ENCODE measurements at places on chromosomes 4 and X.

- DNase-seq: no peak
These were observed 98.8 kb downstream of the SCFD2 start for GRCh38 chr4:53267026-53267425.

DNA sequence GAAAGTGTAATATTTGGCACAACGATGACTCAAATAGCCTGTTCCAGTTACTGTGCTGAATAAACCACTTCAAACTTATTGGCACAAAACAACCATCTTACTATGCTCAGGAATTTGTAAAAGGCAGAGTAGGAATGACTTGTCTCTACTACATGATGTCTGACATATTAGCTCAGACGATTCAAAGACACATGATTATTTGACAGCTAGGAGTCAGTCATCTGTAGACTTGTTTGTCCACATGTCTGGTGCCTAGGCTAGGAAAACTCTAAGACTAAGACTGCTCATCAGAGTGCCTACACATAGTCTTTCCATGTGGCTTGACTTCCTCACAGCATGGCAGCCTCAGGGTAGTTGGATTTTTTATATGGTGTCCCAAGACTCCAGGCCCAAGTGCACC is 154.5 kb downstream of the FANCB start:
- DNase-seq: no peak

GRCh38 chr4:31343061-31343460 is 622.9 kb downstream of the PCDH7 start:
- no peak for DNase-seq

- DNase-seq: no peak
These were observed 254.0 kb downstream of the TMA16 start for GRCh38 chr4:163748449-163748848.

DNA sequence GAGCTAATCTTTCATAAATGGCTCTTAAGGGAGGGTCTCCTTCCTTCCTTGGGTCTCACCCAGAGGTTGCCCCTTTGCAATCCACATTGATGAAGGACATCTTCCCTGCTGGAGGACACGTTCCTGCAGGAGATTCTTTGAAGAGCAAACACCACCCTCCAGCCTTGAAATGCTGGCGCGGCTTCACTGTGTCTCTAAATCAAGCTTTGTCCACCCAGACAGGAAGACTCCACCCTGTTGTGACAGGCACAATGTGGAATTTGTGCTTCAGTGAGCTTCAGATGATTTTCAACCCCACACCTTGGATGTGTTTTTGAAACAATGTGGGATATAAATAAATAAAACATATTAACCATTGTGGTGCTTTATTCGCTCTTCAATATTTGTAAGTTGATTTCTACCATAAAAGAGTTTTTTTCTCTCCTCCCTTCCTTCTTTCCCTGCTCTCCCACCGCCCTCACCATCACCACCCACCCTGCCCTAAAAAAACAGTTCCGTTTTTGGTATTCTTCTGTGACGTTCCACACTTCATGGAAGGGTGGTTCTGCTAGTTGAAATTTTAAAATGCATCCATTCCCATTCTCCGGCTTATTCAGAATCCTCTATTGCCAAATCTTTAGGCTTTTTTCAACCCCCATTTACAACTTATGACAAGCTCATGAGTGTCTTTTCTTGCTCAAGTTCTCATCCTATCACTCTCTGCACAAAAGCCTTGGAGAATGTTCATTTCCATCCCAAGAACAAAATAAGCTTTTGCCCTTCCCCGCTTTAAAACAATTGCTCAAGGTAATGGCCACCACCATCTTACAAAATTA is 264.3 kb downstream of the RAPGEF2 start:
- no peak for DNase-seq

GRCh38 chr4:73109493-73109892 is 40.0 kb upstream of the COX18 start:
- DNase-seq: no peak

GRCh38 chr4:22504447-22504846 is 11.4 kb downstream of the ADGRA3 start:
- DNase-seq: no peak

GRCh38 chrX:74250574-74250973 is 53.4 kb upstream of the ZCCHC13 start:
- DNase-seq: no peak

DNA sequence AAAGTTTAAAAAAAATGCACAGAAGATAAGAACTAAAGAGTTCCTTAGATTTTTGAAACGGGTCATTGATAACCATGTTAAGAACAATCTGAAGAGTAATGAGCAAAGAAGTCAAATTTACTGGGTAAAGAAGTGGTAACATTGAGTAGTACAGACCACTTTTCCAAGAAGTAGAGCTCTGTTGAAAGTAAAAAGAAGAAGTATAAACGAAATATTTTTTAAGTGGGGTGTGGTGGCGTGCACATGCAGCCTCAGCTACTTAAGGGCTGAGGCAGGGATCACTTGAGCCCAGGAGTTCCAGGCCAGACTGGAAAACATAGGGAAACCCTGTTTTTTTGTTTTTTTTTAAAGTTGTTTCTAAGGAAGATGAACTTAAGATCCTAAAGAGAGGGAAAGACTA is 68.5 kb downstream of the UBA6 start:
- no peak for DNase-seq

GRCh38 chr4:122785099-122785498 is 41.5 kb upstream of the FGF2 start:
- no peak for DNase-seq

GRCh38 chr4:145887241-145887991 is 51.2 kb downstream of the ZNF827 start:
- DNase-seq: no peak

GRCh38 chrX:44733931-44734330 is 109.9 kb upstream of the DUSP21 start:
- DNase-seq: no peak

DNA sequence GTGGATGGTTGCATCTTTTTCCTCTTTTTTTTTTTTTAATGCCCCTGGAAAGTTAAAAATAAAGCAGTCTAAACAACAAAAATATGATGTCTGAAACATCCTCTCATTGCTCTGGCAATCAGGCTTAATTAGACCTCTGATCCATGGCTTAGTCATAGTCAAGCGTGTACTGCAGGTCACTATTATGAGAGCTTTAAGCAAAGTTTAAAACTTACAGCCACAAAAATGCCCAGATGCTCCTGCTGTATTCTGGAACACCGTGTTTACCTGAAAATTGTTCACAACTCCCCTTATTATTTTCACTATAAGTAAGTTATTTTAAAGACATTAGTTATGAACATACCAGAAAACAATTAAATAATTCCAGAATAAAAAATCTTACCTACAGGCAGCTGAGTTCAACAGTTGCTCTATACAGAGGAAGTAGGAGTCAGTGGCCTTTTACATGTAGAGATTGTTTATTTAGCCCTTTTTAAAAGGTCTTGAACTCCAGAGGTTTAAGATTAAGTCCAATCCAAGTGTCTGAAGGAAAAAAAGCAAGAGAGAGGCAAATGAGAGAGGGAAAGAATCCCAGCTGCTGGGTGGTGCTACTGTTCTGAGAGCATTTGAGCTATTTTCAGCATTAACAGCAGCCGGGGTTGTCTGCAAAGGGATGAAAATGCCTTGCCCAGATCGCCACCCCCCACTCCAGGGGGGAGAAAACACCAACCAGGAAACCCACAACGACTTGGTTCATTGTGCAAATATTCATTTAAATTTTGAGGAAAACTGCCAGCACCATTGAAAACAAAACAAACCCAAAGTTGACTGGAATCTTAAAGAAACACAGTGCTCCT is 36.9 kb downstream of the SORBS2 start:
- DNase-seq: no peak

GRCh38 chr4:148982200-148982599 is 540.0 kb upstream of the NR3C2 start:
- no peak for DNase-seq

DNA sequence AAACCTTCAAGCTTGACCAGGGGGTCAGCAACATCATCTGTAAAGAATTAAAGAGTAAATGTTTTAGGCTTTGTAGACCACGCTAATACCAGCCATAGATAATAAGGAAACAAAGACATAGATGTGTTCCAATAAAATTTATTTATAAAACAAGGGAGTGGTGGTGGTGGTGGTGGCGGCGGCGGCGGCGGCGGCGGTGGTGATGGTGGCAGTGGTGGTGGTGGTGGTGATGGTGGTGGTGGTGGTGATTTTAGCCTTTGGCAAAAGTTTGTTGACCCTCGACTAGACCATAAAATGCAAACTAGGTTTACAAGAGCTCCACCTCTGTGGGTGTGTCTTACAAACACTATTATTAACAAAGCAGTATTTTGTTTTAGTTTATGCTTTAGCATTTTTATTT is 222.3 kb upstream of the SPOCK3 start:
- DNase-seq: no peak

DNA sequence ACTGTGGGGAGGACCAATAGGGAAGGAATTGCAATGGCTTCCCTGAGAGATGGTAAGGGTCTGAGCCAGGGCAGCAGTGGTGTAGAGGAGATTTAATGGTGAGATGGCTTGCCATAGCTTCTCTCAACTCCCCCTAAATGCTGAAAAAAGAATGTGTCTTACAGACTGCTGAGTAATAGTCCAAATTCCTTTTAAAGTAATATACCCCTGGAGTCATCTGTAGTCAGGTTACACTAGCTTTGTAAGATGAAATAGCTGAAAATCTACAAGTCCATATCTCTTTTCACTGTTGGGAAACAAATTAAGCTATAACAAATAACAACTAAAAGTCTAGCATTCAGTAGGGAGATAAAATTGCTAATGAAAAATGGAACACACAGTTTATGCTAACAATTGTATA is 33.5 kb downstream of the MAPK10 start:
- DNase-seq: no peak

DNA sequence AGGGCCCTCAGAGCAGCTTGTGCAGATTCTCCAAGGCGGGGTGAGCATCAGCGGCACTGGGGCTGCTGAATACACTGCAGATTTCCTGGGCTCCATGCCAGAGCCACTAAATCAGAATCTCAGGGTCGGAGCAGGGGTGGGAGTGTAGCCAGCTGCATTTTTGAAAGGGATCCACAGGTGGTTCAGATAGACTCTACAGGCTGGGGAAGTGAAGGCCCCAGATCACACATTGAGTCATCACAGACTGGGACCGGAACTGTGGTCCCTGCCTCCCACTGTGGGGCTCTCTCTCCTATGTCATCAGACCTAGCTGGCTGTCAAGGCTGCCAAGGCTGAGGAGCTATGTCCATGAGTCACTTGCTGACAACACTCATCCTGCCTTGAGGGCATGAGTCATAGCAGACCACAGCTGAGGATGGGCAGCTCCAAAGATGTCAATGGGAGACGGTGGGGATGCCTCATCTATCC is 162.3 kb upstream of the MAMLD1 start:
- no peak for DNase-seq

DNA sequence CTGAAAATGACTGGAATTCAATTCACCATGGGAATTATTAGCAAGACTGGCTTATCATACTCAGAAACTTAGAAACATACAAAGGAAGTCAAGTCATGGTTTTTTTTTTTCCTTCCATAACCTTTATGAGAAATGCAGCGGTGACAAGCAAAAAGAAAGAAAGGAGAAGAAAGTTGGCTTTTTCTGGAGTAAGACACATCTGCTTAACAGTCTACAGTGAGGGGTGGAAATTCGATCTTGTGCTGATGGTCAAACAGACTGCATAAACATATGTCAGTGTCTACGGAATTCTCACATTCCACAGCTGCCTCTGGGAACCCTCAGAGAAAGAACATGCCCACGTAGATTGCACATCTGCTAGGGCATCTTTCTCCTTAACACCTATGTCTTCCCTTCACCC is 54.6 kb downstream of the PROM1 start:
- DNase-seq: no peak

- DNase-seq: no peak
These were observed 113.8 kb upstream of the ADGRL3 start for GRCh38 chr4:61086357-61086756.

- DNase-seq: no peak
These were observed 244.1 kb downstream of the RAB28 start for GRCh38 chr4:13240066-13240465.

- no peak for DNase-seq
These were observed 62.2 kb downstream of the FMR1NB start for GRCh38 chrX:148043271-148043855.

- DNase-seq: no peak
These were observed 216.4 kb upstream of the RASGEF1B start for GRCh38 chr4:81688085-81688484.

DNA sequence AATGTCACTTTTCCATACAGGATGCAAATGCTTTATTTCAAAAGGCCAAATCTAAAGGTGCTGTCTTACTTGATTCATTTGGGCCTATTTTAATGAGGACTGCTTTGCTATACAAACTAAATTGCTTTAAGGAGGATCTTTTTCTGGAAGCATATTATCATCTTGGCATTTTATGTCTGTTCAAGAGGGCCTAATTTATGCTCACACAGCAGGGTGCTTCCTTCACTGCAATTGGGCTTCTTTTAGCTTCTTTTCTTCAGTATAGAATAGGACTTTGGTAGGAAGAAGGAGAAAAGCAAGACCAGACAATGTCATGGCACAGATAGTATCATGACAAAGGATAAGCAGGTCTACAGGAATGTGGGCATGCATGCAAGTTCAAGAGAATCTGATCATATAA is 222.4 kb upstream of the ANKRD50 start:
- no peak for DNase-seq

DNA sequence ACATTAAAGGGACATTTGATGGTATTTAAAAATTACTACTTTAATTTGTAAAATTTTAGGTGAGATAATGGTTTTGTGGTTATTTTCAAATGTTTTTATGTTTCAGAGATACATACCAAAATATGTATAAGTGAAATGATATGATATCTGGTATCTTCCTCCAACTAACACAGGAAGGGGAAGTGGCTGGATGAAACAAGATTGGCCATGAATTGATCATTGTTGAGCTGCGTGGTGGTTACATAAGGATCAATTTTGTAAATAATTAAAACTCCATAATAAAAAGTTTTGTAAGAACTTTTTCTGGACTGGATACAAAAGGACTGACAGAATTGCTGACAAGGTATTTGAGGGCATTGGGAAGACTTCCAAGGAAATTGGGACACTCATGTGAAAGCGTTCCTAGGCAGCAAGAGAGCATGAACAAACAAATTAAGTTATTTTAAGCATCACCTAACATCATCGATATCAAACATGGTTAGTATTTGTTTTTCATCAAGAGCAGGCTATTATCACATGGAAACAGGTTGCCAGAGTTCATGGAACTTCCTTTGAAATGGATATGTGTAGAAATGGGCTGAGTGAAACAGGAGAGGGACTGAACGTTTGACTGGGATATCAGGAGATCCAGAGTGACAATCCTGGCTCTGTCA is 4.4 kb upstream of the PGM2 start:
- DNase-seq: no peak

DNA sequence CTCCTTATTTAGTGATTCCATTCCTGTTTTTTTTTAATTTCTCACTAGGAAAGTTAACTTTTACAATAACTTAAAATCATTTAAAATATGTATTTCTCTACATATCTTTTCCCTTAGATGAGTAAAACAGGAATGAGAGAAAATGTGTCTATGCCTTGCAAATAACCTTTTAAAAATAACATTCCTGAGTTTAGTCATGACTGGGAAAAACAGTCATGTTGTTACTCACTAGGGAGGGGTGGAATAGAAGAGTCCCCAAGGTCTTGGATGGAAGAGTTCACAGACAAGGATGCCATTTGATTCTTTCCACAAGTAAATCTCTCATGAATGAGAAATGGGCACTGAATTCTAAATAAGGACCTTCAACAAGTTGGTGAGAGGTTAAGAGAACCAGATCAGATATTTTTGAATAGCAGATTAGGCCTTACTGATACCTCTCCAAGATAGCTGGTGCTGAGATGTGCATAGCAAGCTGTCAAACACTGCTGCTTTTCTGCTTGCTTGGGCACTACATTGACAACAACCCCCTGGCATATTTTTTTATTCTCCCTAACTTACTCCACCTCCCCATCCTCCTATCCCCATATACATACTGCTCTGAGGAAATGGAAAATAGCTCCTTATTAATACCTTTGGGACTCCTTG is 25.1 kb downstream of the UGDH start:
- no peak for DNase-seq
